ENCODE measurements at places on chromosomes 3 and 15.

DNA sequence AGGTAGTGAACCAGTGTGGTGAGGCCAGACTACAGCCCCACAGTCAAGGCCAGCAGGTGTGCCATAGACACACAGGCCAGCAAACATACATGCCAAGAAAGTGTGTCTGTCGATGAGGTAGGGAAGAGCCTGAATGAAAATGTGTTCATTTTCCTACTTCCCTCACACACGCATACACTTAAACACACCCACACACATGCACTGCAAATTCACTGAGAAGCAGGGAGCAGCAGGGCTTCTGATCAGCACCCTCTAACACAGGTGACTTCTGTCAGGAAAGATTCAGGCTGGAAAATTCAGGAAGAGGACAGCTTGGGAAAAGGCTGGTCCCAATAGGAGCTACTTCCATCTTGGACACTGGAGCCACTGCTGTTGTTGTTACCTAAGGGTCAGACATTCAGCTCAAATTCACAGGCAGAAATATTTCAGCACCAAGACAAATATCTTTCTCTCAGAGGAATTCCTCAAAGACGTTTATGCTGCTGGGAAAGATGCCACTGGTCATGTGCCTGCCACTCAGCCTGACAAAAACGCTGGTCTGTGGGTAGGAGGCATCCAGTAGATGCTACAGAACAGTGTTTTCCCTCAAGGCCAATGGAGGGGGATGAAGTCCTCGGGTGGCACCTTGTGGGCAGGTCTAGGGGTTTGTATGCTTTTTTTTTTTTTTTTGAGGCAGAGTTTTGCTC, 40.9 kb upstream of the LARS2 start:
- DNase-seq, result no peak

DNA sequence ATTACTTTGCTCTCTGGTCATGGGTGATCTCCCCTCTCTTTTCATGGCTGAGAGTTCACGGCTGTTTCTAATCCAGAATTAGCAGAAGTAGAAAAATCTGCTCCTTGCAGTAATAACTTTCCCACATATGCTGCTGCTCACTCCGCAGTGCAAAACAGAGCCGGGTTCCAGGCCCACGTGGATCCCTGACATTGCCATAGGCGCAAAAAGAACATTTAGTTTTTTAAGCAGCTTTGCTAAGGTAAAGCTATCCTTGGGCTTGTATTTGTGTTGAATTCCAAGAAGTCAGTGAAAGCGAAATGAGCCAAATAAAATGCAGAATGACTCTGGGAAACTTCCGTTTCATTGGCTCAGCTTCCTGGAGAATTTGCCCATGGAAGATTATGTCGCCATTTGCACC, 633.7 kb upstream of the SUCLG2 start:
- no peak for DNase-seq

- DNase-seq, result no peak
Observed at GRCh38 chr3:35709691-35710090, 70.4 kb downstream of the ARPP21 start.

- DNase-seq, result no peak
Observed at GRCh38 chr3:11600501-11601282, 43.0 kb downstream of the VGLL4 start.

- no peak for DNase-seq
Observed at GRCh38 chr3:186273586-186273985, 88.4 kb downstream of the DGKG start.

GRCh38 chr15:87224404-87224803, 1032.1 kb downstream of the NTRK3 start:
- DNase-seq, result no peak

DNA sequence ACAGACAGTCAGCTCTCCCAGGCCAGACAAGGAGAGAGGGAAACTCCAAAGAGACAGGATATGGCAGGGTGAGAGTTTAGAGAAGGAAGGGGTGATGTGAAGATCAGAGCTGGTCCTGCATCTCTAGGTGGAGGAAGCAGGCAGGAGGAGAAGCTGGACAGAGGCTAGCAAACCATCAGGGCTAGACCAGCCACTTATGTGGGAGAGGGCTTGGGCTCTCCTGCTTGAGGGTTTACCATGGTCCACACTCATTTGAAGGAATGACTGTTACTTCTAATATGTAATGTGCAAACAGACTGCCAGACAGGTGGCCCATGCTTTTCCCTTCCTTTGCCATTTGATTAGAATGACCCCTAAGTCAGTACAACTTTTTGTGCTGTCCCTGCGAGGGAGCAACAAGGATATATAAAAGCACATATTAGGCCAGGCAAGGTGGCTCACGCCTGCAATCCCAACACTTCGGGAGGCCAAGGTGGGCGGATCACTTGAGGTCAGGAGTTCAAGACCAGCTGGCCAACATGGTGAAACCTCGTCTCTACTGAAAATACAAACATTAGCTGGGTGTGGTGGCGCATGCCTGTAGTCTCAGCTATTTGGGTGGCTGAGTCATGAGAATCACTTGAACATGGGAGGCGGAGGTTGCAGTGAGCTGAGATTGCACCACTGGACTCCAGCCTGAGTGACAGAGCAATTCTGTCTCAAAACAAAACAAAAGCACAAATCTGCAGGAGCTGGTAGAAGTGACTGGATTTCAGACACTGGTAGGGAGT, 41.0 kb upstream of the MANF start:
- no peak for DNase-seq

- DNase-seq, result no peak
Observed at GRCh38 chr3:156218353-156218744, 98.0 kb downstream of the KCNAB1 start.

- no peak for DNase-seq
Observed at GRCh38 chr3:177795859-177796258, 598.6 kb upstream of the TBL1XR1 start.

Data from HAP-1 (cell line).